ENCODE measurements at places on chromosomes 16 and 17.

DNA sequence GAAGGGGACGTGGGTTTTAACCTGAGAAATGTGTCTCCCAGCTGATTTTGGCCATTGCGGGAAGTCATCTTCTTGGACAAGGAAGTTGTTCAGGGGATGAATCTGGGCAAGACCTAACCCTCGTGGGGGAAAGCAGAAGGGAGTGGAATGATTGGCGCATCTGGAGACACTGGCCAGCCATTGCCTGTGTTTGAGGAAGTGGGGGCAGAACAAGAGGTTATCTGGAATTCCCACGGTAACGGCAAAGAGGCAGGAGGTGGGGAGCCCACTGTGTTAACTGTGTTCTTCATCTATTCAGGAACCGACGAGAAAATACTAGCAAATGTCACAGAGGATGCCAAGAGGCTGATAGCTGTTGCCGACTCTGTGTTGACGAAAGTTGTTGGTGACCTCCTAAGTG is 66.9 kb downstream of the RNF213 start:
- DNase-seq, result no peak

DNA sequence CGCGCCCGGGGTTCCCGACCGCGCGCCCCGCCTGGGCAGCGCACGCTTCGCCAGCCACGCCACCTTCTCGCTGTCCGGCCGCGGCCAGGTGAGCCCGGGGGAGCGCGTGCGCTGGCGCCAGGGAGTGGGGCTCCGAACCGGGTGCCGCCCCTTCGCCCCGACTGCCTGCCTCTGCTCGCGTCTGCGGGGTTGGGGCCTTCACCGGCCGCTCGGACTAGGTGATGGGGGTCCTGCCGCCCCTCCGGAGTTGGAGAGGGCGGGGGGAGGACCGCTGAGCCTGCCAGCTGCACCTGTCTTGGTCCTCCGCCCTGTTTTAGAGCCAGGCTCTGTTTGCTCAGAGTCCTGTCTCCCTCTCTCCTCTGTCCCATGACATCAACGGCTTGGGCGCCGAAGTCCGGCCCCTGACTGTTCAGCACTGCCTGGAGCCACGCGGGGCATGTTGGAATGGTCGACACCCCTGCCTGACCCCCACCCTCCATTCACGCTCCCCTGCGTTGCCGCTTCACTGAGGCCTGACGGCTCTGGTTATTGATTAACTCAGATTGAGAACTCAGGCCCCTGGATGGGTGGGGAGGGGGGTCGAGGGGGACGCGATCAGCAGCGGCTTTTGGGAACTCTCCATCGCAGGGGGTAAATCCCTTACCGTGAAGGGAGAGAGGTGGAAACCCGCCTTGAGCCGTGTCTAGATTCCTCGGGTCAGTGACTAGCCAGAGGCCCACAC is 748 bp downstream of the SMTNL2 start:
- DNase-seq, result no peak

DNA sequence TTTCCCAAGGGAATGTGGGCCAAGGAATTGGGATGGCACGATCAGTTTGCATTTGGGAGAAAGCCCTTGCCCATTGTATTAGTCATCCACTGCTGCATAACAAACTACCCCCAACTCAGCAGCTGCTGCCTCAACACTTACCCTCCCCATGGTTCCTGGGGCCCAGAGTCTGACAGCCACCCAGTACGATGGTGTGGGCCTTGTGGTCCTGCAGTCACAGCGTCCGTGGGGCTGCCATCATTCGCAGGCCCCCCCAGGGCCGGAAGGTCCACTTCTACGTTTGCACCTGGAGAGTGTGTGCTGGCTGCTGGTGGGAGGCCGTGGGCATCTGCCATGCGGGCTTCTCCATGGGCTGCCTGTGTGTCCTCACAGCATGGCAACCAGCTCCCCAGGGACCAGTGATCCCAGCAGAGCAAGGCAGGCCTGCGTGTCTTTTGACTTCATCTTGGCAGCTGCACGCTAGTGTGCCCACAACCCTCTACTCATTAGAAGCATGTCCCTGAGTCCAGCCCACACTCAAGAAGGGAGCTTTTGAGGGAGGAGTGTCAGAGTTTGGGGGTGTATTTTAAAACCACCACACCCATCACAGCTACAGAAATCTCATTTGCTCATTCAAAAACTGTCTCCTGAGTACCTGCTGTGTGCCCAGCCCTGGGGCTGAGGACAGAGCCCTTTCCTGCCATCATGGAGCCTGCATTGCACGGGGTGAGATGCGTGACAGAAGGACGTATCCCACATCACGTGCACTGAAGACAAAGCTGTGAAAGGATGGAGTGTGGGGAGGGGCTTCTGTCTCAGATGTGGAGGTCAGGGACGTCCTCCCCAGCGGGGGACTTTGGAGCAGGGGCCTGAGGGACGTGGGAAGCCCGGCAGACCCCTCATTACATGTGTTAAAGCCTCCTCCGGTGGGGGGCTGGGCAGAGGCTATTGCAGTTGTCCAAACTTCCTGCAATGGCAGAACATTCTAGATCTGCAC is 185.0 kb upstream of the ZNF469 start:
- DNase-seq, result no peak

DNA sequence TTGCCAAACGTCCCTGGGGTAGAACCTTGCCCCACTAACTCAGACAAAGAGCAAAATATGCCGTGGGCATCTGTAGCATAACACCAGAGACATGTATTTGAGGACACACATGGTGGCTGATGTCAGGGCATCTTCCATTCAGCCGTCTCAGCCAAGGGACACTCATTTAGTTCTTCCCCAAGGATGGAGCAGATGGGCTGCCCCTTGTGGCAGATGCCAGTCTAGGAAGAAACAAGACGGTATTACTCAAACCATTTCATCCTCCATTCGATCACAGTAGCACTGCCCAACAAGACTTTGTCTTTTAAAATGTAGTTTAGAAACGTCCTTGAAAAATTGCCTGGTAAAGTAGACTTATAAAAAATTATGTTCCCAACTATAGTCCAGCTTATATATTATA is 937.6 kb upstream of the EEF2KMT start:
- no peak for DNase-seq

DNA sequence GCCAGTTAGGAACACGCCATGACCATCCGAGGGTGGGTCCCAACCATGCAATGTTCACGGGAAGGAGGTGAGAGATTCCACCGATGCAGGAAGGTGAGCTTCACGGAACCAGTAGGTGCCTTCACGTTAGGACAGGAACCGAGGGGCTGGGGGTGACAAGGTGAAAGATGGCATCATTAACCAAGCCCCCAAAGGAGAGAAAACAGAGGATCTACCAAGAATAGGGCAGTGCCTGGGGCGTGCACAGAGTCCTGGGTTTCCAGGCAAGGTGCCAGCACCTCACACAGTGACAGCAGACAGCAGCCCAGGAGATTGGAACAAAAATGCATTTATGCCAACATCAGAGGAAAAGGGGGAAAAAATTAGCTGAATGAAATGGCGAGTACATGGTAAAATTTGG is 137.9 kb downstream of the GSG1L start:
- DNase-seq, result no peak
